8988T (cell line): ENCODE measurements at places on chromosomes 2 and 18.
A peak's percentile ranks its signal among the peaks of the same experiment; 100 is the strongest.

- no peak for DNase-seq
Observed at GRCh38 chr2:69335311-69335710, 51.7 kb downstream of the GFPT1 start.

- DNase-seq, result no peak
Observed at GRCh38 chr2:176292608-176293007, 23.4 kb downstream of the MTX2 start.

GRCh38 chr2:183543731-183544130 lies 419.5 kb downstream of the NUP35 start:
- DNase-seq, result no peak

- DNase-seq, result no peak
Observed at GRCh38 chr2:11762799-11763461, 16.5 kb downstream of the LPIN1 start.

GRCh38 chr18:74598350-74599001 lies 806 bp downstream of the ZNF407 start:
- peak; percentile 21 for DNase-seq

DNA sequence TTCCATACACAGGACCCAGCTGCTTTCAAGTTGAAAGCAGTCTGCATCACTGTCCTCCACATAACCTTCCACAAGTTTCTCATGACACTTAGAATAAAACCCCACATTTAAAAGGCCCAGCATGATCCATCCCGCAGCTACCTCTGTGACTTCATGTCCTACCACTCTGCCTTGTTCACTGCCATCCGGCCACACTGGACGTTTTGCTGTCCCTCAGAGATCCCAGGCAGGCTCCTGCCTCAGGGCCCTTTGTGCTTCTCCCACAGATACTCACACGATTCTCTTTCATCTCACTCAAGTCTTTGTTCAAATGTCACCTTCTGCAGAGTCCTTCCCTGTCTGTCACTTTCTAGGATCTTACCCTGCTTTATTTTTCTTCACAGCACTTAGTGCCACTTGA lies 232.9 kb upstream of the BOD1L2 start:
- DNase-seq, result no peak

GRCh38 chr2:111698089-111698488 lies 185.9 kb downstream of the ANAPC1 start:
- no peak for DNase-seq

DNA sequence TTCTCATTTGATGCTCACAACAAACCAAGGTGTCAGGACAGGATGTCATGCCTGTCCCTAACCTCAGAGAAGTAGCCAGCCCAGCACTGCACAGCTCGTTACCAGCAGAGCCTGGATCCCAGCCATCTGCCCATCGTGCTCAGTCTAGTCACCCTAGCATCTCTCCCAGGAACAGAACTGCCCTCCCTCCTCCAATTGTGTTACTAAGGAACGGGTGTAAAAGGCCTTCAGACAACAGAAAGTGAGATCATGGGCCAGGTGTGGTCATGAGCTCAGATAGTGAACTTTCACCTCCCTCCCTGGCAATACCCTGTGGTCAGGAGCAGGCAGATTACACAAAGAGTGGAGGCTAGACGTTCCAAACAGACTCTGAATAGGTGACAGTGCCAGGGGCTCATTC lies 111.8 kb upstream of the PPP1CB start:
- DNase-seq, result no peak

- no peak for DNase-seq
Observed at GRCh38 chr2:73907840-73908452, 15.1 kb downstream of the ACTG2 start.

GRCh38 chr2:238294393-238295143 lies 6.2 kb upstream of the PER2 start:
- no peak for DNase-seq

GRCh38 chr2:216810399-216811160 lies 49.3 kb downstream of the TNP1 start:
- DNase-seq, result no peak

GRCh38 chr2:240721596-240722180 lies 30.0 kb downstream of the AQP12A start:
- no peak for DNase-seq

- no peak for DNase-seq
Observed at GRCh38 chr2:15799432-15799827, 140.9 kb upstream of the MYCN start.

DNA sequence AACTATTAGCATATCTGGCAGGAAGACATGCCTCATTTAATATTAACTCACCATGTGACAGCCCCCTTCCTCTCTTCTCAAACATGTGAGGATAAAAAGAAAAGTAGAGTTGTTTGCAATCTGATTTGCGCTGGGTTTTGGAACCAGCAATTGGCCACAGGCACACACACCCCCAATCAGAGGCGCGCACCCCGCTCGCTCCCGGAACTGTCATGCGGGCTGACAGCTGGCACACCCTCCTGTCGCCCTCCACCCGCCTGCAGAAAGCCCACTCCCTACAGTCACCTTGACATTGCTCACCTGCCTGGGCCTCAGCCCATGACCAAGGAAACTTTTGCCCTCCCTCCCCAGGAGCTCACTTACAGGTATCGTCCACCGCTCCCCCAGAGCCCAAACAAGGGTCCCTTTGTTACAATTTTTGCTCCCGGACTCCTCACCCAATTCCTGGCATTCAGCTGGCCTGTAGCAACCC lies 1.1 kb downstream of the COBLL1 start:
- DNase-seq, result no peak

GRCh38 chr2:9686061-9686460 lies 55.3 kb upstream of the YWHAQ start:
- DNase-seq, result no peak

DNA sequence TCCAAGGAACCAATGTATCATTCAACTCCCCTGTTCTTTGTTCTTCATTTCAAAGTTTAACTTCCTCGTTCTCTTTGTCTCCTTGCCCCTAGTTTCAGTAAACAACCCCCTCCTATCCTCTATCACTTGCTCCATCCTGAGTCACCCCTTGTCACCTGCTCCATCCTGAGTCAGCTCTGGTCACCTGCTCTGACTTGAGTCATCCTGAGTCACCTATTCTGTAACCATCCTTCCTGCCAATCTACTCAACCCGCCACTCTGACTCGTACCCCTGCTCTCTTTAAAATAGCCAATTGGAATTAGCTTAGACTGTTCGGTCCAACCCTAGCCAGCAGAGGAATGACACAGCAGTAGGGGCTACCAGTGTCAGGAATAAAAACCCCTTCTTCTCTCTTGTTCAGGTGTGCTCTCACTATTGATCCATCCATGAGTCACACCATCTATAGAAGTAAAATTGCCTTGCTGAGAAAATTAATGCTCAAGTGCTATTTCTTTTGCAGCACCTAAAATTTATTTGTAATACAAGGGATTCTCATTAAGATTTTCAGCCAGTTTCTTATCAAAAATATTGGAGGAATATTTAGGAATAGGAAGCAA lies 326.8 kb downstream of the AKAIN1 start:
- DNase-seq, result no peak

DNA sequence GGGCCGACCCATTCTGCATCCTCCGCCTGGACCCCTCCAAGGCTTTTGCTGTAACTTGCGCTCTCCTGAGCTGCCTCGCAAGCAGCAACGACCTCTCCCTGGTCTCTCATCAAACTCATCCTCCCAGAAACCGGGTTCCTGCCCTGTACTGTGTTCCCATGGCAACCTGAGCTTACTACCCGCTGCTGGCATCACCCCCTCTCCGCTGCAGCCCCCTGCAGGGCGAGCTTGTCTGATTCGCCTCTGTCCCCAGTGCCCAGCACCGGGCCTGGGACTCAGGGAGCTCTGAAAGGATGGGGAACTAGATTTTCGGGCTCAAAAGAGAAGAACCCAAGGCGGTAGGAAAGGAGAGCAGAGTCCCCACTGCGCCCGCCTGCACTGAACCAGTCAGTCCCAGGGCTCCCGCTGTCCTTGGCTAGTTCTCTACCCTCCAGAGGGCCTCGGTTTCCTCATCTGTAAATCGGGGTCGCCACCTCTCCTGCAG lies 463 bp downstream of the HS1BP3 start:
- DNase-seq, result no peak

DNA sequence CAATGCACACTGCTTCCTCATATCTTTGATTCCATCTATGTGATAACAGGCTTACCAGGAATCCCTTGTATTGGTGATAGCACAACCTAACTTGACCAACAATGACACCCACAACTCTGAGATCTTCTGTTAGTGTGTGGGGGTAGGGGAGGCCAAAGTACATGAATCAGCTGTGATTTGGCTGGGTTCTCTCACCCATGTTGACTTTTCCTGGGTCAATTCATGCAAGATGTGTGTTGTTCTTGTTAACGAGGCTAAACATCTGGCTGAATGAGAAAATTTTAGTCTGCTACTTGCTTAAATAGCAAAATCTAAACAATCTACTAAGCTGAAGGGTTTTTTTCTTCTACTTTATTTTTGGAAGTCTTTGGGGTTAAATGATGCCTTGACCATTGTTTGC lies 341.2 kb upstream of the SLC14A2 start:
- DNase-seq, result no peak

- no peak for DNase-seq
Observed at GRCh38 chr2:201363857-201364560, 6.9 kb upstream of the FLACC1 start.

GRCh38 chr18:50507120-50507590 lies 52.7 kb upstream of the MAPK4 start:
- DNase-seq, result peak; percentile 25

GRCh38 chr2:54233832-54234649 lies 22.0 kb downstream of the TSPYL6 start:
- DNase-seq, result no peak

GRCh38 chr18:13424363-13424762 lies 205.8 kb downstream of the LDLRAD4 start:
- no peak for DNase-seq

- DNase-seq, result no peak
Observed at GRCh38 chr2:124339709-124340108, 314.6 kb downstream of the CNTNAP5 start.

DNA sequence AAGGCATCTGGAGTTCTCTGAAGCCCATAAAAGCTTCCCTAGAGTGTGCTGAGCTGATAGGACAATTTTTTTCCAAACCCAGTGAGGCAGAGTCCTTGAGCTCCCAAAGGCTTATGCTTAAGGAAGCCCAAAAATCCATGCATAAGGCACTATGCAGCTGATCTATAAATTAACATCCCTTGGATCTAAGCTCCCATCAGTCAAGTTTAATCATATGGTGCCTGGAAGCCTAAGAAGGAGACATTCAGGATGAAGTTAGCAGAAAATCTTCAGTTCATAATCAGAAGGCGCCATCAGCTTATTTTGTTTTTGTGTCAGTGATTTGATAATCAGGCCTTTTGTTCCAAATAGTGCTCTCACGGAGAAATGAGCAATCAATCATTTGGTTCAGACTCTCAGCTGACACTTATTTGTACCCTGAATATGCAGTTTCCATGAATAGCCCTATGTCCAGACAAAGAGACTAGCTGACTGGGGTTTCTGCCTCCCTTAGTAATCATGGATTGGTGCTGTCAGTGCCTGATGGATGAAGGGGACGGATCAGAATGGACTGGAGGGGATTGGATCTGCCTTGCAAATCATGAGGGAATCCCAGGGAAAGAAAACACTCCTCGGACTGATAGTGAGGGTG lies 464.8 kb upstream of the RGPD4 start:
- DNase-seq, result no peak

- no peak for DNase-seq
Observed at GRCh38 chr18:62566199-62566598, 43.4 kb downstream of the ZCCHC2 start.

- DNase-seq, result peak; percentile 77
Observed at GRCh38 chr2:96556441-96557330, 20.1 kb downstream of the ARID5A start.

DNA sequence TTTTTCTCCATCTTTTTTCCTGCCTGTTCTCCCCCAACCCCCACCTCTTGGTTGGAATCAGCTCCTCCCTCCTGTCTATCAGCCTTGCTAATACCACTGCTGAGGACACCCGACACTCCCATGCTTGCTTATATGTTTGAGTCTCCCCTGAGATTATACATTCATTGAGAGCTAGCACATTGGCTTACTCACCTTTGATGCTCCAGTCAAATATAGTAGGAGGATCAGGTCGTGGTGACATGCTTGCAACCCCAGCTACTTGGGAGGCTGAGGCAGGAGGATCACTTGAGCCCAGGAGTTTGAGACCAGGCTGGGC lies 91.5 kb upstream of the CCBE1 start:
- DNase-seq, result no peak
